ENCODE measurements at places on chromosomes 6 and 20.

DNA sequence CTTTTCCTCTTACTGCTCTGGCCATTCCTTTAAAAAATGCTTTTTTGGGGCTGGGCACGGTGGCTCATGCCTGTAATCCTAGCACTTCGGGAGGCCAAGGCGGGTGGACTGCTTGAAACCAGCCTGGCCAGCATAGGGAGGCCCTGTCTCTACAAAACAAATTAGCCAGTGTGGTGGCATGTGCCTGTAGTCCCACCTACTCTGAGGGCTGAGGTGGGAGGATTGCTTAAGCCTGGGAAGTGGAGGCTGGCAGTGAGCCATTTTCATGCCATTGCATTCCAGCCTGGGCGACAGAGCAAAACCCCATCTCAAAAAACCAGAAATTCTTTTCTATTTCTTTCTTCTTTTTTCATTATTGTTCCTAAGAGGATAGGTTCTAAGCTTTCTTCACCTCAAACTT lies 36.9 kb upstream of the RNF144B start:
- no peak for DNase-seq

GRCh38 chr6:106802139-106802538 lies 172.4 kb downstream of the CD24 start:
- no peak for DNase-seq

DNA sequence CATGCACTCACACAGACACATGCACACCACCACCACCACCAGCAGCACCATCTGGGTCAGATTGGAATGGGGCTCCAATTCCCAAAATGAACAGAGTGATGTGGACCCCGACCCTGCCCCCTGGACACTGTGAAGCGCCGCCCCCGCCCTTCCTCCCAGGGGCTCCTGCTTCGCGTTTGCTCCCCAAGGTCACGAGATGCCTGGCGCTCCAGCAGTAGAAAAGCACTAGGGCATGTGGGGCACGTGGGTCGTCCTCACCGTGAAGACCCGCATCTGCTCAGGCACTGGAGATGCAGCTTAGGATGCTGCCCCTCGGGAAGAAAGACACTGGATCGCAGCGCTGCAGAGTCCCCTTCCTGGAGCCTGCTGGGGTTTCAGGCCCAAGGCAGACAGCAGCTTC lies 184.0 kb downstream of the SMOC2 start:
- DNase-seq: no peak

GRCh38 chr6:28985462-28986164 lies 19.5 kb downstream of the ZNF311 start:
- no peak for DNase-seq

DNA sequence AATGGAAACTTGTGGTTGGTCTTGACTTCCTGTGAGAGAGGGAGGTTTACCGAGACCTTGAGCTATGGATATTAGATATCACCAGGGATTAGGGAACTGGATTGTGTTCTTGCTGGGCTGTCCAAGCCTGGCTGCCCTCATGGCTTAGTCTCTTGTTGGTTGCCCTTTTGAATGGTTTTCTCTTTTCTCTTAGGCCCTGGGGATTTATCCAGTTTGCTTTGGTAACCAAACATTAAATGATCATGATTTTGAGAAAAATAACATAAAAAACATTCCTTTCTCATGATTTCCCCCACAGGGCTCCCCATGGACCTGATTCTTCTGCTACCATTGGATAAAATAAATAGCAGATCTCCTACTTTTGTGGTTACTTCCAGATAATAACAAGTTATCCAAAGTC lies 306.4 kb upstream of the RNF217 start:
- no peak for DNase-seq

- no peak for DNase-seq
These were observed 60.4 kb upstream of the QKI start for GRCh38 chr6:163354085-163354484.

GRCh38 chr6:117495869-117496268 lies 13.4 kb downstream of the DCBLD1 start:
- no peak for DNase-seq

GRCh38 chr20:44633872-44634600 lies 17.5 kb downstream of the ADA start:
- DNase-seq: no peak

GRCh38 chr20:50341880-50342637 lies 151.4 kb downstream of the CEBPB start:
- no peak for DNase-seq

- no peak for DNase-seq
These were observed 100.2 kb downstream of the AHI1 start for GRCh38 chr6:135397172-135397952.

GRCh38 chr6:110140650-110141049 lies 38.8 kb downstream of the WASF1 start:
- DNase-seq: no peak

- no peak for DNase-seq
These were observed 207.2 kb downstream of the BTBD9 start for GRCh38 chr6:38432479-38432878.

GRCh38 chr6:37988127-37988526 lies 168.6 kb downstream of the ZFAND3 start:
- DNase-seq: no peak

DNA sequence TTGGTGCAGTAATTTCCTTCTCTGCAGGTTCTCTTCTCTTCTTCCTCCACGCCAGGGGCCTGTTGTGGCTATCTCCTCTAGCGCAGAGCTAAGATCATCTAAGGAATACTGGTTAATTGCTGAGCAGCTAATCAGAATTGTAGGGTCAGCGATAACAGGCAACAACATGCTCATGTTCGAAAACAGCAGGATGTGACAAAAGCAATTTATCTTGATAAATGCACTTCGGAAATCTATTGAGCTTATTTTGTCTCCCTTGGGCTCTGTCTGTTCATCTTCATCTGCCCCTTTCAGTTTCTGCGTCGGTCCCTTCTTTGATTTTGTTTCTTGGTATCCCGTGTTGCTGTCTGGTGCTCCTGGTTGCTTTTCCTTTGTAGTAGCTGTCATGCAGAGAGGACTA lies 67.3 kb upstream of the MAP3K7 start:
- no peak for DNase-seq

- DNase-seq: no peak
These were observed 2.7 kb upstream of the TRERF1 start for GRCh38 chr6:42454428-42454791.

DNA sequence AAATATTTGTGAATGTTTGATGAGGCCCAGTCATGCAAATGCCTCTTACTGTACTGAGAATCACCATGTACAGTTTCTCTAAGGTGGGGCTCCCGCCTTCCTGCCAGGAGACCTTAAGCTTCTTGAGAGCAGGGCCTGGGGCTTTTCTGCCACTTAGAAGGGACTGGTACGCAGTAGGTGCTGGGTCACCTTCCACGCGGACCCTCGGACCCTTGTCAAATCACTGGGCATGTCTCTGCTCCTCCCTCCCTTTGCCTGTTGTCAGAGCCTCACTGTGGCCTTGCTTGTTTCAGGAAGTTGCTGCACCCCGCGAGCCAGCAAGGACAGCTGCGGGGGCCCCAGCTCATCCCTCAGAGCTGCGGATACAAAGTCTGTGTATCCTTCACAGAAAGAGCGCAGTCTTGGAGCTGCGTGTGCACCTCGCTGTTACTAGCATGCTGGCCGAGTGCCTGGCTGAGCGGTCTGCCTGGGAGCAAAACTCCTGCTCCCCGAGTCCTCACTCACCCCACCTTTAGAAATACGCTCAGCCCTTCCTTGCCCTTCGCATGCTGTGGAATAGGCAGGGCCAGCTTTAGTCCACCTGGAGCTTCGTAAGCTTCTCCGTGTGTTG lies 30.7 kb upstream of the IRF4 start:
- no peak for DNase-seq

DNA sequence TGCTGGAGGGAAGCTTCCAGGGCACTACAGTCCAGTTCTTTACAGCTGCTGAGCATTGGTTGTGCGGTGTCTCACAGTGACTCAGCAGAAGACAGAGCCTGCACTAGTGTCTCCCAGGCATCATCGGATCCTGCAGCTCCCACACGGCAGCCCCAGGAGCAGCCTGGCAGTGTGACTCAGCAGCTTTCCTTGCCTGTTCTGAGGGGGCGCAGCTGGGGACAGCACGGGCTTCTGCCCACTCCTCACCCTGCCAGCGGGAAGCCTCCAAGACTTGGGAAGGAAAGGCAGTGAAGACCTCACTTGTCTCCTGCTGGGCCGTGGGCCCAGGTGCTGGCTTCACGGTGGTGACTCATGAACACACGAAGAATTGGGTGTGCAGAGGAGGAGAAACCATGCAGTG lies 165.4 kb downstream of the SYNDIG1 start:
- no peak for DNase-seq

- no peak for DNase-seq
These were observed 58.4 kb downstream of the SYTL3 start for GRCh38 chr6:158708239-158708638.

DNA sequence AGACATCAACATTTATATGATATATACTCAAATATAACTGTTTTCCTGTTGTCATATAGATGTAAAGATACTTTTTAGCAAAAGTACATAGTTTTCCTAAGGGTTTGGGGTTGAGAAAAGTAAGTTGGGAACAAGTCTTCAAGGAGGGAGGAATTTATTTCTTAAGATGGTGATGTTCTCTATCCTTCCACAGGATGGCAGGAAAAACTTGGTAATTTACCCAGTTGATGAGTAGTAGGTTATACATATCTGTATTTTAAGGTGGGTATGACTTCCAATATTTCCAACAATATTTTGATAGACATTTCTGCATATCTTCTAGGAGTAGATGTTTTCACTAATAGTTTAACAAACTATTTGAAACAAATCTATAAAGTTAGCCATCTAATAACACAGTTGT lies 254.4 kb downstream of the RIMS1 start:
- no peak for DNase-seq

DNA sequence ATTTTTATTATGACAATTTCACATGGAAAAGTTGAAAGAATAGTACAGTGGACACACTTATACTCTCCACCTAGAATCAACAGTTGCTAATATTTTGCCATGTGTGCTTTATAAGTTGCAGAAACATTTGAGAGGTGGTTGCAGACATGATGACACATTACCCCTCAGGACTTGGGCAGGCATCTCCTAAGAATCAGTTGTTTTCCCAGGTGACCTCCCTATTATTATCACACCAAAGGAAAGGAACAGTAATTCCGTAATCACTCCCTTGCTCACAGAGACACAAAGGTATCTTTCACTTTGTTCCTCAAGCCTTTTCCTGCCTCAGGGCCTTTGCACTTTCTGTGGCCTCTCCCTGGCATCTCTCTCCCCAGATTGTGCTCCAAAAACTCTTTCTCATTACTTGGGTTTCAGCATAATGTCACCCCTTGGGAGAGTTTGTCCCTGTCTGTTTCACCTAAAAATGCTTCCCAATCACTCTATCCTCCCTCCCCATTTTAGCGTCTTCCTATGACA lies 5.9 kb upstream of the SULF2 start:
- DNase-seq: no peak

DNA sequence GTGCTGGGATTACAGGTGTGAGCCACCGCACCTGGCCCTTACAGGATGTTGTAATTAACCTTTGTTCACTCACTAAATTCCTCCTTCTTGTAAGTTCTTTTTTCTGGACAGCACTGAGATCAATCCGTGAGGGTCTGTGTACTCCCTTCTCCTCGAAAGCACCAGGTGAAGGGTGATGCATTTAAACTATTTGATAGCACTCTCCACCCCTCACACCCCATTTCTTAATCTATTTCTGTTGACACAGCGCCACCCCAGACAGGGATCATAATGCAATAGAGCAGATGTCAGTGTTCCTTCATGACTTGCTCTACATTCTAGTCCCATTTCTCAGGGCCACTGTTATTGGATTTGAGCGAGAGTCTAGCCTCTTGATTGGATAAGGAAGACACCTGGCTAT lies 46.3 kb downstream of the PPP1R14C start:
- DNase-seq: no peak

DNA sequence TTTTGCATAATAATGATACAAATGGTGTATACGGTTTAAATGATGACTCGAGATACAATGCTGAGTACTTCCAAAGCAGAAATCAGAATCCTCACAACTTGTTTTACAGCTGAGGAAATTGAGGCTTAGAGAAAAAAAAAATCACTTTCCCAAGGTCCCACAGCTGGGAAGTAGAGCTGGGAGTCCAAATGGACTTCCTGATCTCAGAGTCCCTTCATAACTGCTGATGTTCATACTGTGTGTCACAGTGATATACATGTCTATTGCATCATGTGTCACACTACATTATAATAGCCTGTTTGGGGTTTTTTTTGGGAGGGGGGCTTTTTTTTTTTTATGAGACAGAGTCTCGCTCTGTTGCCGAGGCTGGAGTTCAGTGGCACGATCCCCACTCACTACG lies 8.5 kb downstream of the HM13 start:
- DNase-seq: no peak

DNA sequence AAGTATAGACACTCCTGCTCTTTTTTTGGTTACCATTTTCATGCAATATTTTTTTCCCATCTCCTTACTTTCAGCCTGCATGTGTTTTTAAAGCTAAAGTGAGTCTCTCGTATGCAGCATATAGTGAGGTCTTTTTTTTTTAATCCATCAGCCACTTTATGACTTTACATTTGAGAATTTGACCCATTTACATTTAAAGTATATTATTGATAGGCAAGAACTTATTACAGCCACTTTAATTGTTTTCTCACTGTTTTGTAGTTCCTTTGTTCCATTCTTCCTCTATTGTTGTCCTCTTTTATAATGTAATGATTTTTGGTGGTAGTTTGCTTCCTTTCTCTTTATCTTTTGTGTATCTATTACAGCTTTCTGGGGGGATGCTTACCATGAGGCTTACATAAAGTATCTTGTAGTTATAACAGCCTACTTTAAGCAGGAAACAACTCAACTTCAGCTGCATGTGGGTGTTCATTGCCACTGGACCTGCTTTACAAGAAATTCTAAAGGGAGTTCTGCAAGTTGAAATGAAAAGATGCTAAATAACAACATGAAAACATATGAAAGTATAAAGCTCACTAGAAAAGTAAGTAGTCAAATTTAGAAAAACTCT lies 71.8 kb downstream of the TNFAIP3 start:
- DNase-seq: no peak

GRCh38 chr6:47132724-47133123 lies 90.6 kb upstream of the ADGRF1 start:
- no peak for DNase-seq

- DNase-seq: no peak
These were observed 40.2 kb upstream of the CRISP1 start for GRCh38 chr6:49906526-49906925.

GRCh38 chr6:97110149-97110548 lies 172.9 kb downstream of the MMS22L start:
- no peak for DNase-seq

DNA sequence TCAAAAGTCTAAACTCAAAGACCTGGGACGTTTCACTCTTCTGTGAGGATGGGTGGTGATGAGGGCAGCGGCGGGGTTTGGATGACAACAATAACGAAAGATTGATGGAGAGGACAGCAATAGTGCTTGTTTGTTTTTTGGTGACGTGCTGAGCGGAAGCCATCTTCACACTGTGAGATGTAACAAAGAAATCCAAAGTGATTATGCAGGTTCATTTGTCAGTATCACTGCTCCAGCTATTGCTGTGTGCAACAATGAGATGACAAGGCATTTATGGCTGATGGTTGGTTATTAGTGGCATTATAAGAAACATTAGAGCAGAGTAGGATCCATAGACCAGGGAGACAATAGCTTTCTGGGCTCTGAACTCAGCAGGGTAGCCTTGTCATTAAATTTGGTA lies 306.7 kb downstream of the RNF144B start:
- no peak for DNase-seq

GRCh38 chr20:46027245-46027853 lies 1.7 kb upstream of the SLC12A5 start:
- no peak for DNase-seq

- DNase-seq: no peak
These were observed 23.1 kb downstream of the PFDN4 start for GRCh38 chr20:54231036-54231435.

GRCh38 chr6:6811128-6812009 lies 222.8 kb downstream of the LY86 start:
- DNase-seq: no peak
